ENCODE measurements at places on chromosomes 11 and 22.

DNA sequence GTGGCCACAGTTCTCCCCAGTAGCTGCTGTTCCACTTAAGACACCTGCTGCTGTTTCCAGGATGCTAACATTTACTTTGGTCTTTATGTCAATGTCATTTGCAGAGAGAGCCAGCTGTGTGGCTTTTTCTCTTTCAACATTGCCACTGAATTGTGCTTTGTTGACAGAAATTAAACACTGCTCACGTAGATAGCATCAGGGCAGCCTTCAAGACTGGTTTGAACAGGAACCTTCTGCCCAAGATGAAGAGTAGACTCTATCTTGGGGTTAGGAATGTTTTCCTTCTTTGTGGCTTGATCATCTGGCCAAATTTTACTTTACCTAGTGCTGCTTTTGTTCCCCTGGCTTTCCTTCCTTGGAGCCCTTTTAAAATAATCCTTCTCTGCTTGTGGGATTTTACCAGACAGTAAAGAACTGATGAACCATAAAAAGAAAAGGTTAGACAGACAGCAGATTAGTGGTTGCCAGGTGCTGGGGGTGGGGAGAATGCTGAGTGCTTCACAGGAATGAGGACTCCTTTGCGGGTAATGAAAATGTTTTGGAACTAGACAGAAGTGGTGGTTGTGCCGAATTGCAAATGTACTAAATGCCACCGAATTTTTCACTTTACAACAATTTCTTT lies 22.7 kb upstream of the XBP1 start:
- DNase-seq: no peak

GRCh38 chr11:130308059-130308458 lies 6.7 kb downstream of the ZBTB44 start:
- no peak for DNase-seq

- peak; percentile 85 for DNase-seq
Measured at GRCh38 chr11:119481021-119481666, 58.2 kb upstream of the THY1 start.

- no peak for DNase-seq
Measured at GRCh38 chr22:50150161-50151129, 20.1 kb upstream of the PANX2 start.

- no peak for DNase-seq
Measured at GRCh38 chr11:79066456-79067351, 374.1 kb downstream of the TENM4 start.

GRCh38 chr11:77059806-77060205 lies 7.0 kb upstream of the CAPN5 start:
- no peak for DNase-seq

GRCh38 chr11:118379497-118379896 lies 20.1 kb downstream of the UBE4A start:
- no peak for DNase-seq

DNA sequence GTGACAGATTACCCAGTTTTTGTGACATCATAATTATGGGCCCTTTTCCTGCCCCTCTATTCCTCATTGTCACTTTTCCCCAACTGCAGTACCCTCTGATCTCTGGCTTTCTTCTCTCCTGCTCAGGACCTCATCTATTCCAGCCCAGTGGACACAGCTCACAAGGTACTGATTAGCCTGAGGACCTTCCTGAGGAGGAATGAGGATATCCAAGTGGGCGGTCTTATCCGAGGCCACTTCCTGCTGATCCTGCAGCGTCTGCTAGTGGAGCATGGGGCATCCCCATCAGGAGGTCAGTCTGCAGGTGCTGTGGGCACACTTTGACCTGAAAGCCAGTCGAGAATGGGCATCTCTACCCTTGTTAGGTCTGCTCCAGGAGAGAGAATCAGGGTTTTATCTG lies 24.5 kb upstream of the CCDC134 start:
- no peak for DNase-seq

- no peak for DNase-seq
Measured at GRCh38 chr11:19080579-19080993, 20.1 kb upstream of the MRGPRX2 start.
